Stimulated activated CD4-positive, alpha-beta T cell treated with anti-CD3 and anti-CD28 coated beads, Interleukin-12 subunit alpha, Interleukin-12 subunit beta, amount 100 ng/mL, for 4 hours (primary cell): ENCODE measurements at places on chromosomes 4 and X.

DNA sequence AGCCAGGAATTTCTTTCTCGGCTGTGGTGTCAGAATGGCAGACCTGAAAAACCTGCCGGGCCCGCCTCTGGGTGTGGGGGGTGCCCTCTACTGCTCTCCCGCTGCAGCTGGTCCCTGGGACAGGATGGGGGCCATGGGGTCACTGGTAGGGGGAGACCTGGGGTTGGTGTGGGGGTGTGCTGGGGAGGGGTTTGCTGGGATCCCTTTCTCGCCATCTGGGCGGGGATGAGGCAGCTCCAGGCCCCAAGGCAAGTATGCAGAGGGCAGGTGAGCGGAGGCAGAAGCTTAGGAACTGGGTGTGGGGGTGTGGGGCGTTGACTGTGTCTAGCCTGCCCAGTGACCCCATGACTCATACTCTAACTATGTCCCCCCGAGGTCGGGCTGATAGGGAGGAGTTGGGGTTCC is 884 bp downstream of the CCDC120 start:
- no peak for DNase-seq

DNA sequence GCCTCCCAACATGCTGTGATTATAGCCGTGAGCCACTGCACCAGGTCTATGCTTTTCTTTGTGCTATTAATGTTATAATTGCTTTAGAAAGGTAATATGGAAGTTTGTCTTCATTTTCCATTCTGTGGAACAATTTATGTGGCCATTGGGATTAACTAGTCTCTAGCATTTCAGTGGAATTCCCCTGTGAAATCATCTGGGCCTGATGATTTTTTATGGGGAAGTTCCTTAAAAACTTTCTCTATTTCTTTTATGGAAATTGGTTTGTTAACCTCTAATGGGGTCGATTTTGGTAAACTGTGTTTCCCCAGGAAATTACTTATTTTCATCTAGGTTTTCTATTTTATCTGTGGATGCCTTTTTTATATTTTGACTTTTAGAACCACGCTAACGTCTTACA is 11.3 kb downstream of the TIMP1 start:
- DNase-seq: no peak

GRCh38 chr4:174996079-174996478 is 77.9 kb downstream of the ADAM29 start:
- DNase-seq: no peak

- no peak for DNase-seq
These were observed 50.0 kb downstream of the FGFBP1 start for GRCh38 chr4:15888515-15888914.

DNA sequence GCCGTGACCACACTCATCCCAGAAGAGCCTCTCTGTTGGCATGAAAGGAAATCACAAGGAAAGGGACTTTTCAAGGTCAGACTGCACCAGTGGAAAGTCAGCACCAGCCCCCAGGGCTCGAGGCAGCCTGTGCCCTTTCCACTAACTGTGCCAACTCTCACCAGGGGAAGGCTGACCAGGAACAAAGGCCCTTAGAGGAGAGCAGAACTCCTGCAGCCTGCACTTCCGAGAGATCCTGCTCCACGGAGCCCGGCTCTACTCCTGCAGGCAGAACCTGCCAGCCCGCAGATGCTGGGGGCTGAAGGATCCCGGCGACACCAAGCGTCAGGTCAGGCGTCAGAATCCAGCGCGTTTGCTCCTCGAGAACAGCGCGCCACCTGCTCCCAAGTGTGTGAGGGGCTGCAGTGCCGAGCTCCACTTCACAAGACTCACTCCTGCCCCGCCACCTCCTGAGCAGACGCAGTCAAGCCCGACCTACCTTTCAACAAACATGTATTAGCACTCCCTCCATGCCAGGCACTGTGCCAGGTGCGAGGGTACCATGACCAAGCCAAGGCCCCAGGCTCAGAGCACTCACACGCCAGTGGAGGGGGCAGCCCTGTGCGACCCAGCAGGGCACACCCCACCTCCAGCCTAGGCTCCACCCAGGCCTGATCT is 13.6 kb upstream of the HELT start:
- no peak for DNase-seq

GRCh38 chr4:172362569-172362968 is 549.4 kb downstream of the GALNTL6 start:
- DNase-seq: no peak

DNA sequence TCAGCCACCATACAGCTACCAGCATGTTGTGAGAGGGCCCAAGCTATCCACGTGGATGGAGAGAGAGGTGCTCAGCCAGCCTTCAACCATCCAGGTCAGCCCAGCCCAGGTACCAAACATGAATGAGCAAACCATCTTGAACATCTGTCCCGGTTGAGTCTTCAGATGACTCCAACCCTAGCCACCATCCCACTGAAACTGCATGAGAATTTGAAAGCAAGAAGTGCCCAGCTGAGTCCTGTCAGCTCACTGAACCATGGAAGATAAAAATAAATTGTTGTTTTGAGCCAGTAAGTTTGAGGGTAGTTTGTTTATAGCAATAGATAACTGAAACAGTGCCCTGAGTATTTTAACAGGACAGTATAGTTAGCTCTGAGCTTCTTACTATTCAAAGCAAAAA is 7.3 kb upstream of the SEL1L3 start:
- no peak for DNase-seq

DNA sequence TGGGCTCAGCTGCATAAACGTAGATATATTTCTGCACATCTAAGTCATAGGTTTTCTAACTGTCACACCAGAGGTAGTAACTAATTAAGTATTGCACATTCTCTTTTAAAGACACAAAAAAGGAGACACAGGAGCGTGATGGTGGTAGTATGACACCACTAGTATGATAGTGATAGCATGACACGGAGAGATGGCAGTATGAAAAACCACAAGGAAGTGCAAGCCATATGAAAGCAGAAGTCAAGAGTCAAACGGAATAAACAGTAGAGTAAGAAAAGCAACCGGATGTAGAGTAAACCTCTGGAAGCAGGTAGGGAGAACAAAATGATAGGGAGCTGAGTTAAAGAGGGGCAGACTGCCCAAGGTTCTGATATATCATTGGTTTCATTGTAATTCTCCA is 382.2 kb upstream of the INTU start:
- DNase-seq: no peak

DNA sequence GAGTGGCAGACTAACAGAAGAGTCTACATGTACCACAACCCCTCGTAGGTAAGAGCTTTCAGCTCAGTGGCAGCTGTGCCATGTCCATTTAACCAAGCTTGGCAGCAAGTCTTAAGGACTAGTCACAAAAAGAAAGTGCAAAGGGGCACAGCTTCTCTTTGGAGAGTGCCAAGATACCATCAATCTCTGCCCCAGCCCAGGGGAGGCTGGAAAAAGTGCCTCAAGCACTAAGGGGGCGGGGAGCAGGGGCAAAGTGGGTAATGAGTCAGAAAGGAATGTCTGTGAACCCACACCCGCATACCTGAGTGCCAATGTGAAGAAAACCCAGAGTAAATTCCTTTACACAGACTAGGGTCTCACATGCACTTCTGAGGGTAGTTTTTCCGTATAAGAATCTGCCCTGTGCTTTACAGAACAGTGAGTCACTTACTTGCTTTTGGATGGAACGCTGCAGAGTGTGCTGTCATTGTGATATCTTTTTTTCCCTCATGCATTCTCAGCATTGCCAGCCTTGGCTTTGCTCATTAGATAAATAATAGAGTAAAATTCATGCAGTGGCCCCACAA is 219.8 kb downstream of the ZNF674 start:
- peak; percentile 51 for DNase-seq

DNA sequence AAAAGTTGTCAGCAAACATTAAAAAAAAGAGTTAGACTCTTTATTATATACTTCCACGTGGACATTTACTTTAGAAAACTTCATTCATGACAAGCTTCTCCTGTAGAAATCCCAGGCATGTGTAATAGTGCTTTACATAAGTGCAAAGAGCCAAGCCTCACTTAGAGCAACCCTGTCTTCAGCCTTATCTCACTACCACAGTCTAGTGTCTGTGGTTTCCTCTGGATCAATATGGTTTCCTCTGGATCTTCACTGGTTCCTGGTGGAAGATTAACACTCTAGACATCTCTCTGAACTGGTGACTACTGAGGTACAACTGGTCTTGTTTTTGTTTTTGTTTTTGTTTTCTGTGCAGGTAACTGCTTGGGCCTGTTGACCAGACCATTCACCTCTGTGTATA is 18.4 kb upstream of the ARMCX5 start:
- DNase-seq: no peak

DNA sequence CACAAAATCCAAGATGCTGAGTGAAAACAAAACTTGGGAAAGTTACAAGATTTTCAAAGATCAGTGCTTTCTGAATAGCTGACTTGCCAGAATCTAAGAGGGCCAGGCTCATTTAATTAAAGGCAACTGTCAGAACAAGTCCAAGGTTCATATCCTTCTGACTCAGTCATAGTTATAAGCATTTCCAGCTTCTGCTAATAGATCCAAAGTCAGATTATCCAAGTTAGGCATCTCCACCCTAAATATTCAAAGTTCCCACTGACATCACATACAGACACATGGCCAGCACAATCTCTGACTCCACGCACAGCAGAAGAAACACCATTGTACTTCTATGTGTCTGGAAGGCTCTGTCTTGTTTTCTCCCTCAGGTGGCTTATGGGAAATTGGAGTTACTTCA is 41.8 kb downstream of the GASK1B start:
- no peak for DNase-seq

DNA sequence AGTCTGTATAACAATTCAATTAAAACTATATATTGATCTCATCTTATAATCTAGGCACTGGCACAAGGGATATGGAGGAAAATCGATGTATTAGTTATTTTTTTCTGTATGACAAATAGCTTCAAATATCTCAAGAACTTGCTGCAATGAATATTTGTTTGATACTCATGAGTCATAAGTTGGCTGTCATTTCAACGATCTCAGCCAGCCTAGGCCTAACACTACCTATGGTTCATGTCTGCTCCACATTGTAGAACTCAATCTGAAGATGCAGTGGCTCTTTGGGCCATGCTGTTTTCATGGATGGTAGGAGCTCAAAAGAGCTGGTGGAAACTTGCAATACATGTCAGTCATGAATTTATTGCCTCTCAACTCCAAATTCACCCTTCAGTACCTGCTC is 44.7 kb downstream of the MAGEB17 start:
- DNase-seq: no peak

DNA sequence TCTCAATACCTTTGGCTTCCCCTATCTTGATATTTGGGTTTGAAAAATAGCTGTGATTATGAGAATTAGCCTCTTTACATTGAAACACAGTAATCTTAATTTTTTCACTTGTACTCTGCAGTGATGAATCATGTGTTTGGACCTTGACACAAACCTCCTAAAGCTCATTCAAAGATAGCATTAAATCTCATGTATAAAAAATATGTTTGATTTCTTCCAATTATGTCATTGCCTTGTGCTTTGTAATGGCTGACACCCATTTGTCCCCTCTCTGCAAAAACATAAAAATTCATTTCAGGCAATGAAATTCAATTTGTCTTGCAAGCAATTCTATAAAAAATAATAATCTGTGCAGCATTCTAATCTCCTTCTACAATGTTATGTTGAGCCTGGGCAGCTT is 422.4 kb upstream of the BOD1L1 start:
- DNase-seq: no peak

DNA sequence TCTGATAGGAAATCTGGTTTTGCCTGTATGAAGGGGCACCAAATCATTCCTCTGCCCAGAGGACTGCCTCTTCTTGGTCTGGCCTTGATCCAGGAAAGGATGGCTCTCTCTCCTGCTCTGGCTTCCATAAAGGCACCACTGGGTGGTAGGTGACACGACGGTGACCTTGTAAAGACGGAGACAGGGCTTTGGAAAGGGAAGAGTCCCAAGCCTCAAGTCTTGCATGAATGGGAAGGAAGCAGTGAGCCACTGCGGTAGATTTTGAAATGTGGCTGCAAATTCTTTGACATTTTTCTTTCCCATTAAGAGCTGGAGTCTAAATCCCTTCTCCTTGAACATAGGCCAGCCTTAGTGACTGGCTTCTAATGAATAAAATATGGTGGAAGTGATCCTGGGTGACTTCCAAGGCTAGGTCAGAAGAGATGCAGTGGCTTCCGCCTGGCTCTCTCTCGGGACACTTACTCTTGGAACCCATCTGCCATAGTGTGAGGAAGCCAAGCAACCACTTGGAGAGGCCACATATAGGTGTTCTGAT is 347.4 kb downstream of the BCOR start:
- no peak for DNase-seq

- DNase-seq: no peak
These were observed 105.4 kb downstream of the ANXA3 start for GRCh38 chr4:78656968-78657445.

- DNase-seq: no peak
These were observed 40.5 kb upstream of the BMP3 start for GRCh38 chr4:80989921-80990544.

GRCh38 chr4:34170946-34171345 is 2073.4 kb downstream of the ARAP2 start:
- no peak for DNase-seq

- peak; percentile 0 for DNase-seq
These were observed 58.2 kb upstream of the DYNLT3 start for GRCh38 chrX:37905436-37906147.

GRCh38 chr4:1826531-1827350 is 29.2 kb downstream of the LETM1 start:
- DNase-seq: no peak

DNA sequence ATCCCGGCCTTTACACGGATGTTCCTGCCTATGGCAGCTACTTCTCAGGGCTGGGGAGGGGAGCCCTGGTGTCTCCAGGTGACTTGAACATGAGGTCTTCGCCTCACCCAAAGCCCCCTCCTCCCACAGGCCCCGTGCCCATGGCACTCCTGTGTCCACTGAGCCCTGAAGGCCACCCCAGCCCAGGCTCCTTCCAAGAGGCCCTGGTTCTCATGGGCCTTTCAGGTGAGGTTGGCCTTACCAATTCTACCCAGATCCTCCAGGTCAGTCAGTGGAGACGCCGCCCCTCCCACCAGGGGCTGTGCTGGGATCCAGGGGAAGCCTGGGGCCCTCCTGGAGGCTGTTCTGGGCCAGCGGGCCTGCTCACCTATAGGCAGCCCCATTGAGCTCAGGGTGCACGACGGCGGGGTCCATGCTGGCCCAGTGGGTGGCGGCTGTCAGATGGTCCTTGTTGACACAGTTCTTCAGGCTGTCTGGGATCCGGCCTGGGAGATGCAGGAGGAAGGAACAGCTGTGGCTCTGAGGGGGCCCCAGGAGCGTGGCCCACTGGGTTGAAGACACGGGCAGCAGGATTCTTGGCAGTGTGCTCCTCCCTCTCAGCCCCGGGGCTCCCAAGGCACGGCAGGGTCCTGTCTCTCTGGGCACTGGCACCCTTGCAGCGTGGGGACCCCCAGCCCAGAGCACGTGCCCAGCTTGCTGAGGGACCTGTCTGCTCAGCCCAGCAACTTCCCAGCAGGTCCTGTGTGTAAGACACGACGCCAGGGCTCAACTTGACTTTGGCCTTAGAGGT is 36.2 kb downstream of the CTBP1 start:
- no peak for DNase-seq

DNA sequence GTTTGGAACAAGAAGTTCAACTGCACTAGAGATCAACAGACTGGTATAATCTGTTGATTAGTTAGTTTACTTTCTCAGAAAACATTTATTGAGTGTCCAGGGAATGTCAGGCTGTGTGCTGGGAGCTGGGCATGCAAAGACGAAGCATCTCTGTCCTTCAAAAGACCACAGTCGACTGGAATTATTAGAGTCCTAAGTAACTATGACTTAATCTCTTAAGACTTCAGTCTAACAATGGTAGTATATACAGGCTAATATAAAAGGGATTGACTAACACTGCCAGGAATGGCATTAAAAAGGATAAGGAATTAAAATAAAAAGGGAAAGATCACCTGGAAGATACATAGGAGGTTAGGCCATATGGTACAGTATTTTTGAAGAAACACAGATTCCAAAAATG is 128.7 kb downstream of the WDFY3 start:
- DNase-seq: no peak

- DNase-seq: peak; percentile 19
These were observed 85.0 kb upstream of the ZNF81 start for GRCh38 chrX:47751670-47752069.
